ENCODE measurements at places on chromosomes 7 and 10.

- DNase-seq = no peak
Measured at GRCh38 chr7:138086563-138087270, 10.5 kb downstream of the AKR1D1 start.

- no peak for DNase-seq
Measured at GRCh38 chr7:1758859-1759521, 88.9 kb downstream of the ELFN1 start.

- no peak for DNase-seq
Measured at GRCh38 chr7:41336455-41336952, 366.4 kb downstream of the INHBA start.

GRCh38 chr7:47516386-47516785, 65.5 kb downstream of the TNS3 start:
- no peak for DNase-seq

- DNase-seq = peak; percentile 72
Measured at GRCh38 chr10:126384269-126384873, 3.9 kb downstream of the ADAM12 start.

- no peak for DNase-seq
Measured at GRCh38 chr7:18102576-18102975, 74.9 kb upstream of the PRPS1L1 start.

- no peak for DNase-seq
Measured at GRCh38 chr10:113455947-113456346, 96.9 kb upstream of the HABP2 start.

GRCh38 chr10:34590793-34591192, 224.3 kb downstream of the PARD3 start:
- no peak for DNase-seq

DNA sequence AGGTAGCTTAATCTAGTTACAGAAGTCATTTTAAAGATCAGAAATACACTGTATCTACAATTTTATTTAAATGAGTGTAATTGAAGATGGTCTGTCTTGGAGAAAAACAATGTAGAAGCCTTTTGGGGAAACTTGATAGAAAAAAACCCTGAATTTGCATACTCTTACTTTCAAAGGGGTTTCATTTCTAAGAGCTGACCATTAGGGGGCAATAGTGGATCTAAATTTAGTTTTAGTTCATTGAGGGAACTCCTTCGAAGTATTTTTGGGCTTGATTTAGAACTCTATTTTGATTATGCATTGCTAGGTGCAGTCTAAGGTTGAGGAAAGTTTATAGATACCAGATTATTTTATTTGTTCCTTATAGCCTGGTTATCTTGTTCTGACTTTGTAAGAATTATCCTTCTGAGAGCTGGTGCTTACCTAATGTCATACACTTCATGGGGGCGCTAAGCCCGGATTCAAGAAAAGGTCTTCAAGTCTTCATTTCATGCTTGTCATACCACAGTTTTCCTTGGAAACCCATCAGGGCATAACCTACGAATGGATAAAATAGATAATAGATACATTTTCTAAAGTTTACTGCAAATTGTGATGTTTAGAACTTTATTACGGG, 69.1 kb upstream of the MXI1 start:
- peak; percentile 58 for DNase-seq

DNA sequence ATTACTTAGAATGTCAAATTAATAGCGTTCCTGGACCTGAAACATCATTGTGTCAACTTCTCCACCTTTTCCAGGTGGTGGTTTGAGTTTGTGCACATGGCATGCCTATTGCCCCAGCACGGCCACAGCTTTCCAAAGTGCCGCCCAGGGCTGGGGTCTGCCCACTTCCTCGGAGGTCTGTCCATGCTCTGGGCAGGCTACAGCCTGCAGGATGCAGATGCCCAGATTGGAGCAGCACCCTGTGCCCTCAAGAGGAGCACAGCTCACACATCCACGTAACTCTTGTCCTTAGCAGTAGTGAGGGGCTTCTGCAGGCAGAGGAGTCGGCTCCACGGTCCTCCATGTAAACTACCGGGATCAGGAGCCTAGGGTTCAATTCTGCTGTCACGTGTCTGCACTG, 238.6 kb downstream of the EBF3 start:
- no peak for DNase-seq

- no peak for DNase-seq
Measured at GRCh38 chr10:130661419-130661818, 525.2 kb downstream of the GLRX3 start.

DNA sequence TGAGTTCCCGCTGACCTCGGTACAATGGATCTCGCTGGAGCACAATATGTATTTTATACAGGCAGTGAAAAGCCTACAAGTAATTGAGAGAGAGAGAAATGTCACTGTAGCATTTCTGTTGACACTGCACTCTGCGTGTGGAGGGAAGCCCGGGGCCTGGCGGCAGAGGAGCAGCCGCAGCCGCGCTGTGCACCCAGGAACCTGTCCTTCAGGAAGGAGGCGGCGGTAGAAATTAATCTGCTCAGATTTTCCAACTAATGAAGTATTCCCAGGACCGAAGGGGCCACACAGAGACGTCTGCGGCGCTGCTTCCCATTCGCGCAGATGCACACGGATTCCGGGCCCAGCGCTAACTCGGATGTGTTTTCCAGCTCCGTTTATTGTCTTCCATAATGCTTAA, 170.1 kb downstream of the EBF3 start:
- no peak for DNase-seq

GRCh38 chr10:83178526-83178925, 960.8 kb upstream of the GHITM start:
- DNase-seq = no peak

GRCh38 chr7:50528266-50529092, 36.7 kb downstream of the DDC start:
- DNase-seq = no peak

GRCh38 chr10:110207011-110207804, at the start of gene MXI1:
MXI1 (plus strand) TSS chr10:110207605; CDS start chr10:110207809, 204 bp downstream.
- DNase-seq = peak; percentile 84

- DNase-seq = no peak
Measured at GRCh38 chr7:132562690-132563089, 13.6 kb downstream of the PLXNA4 start.

GRCh38 chr7:36045326-36045725, 107.7 kb upstream of the EEPD1 start:
- DNase-seq = no peak

DNA sequence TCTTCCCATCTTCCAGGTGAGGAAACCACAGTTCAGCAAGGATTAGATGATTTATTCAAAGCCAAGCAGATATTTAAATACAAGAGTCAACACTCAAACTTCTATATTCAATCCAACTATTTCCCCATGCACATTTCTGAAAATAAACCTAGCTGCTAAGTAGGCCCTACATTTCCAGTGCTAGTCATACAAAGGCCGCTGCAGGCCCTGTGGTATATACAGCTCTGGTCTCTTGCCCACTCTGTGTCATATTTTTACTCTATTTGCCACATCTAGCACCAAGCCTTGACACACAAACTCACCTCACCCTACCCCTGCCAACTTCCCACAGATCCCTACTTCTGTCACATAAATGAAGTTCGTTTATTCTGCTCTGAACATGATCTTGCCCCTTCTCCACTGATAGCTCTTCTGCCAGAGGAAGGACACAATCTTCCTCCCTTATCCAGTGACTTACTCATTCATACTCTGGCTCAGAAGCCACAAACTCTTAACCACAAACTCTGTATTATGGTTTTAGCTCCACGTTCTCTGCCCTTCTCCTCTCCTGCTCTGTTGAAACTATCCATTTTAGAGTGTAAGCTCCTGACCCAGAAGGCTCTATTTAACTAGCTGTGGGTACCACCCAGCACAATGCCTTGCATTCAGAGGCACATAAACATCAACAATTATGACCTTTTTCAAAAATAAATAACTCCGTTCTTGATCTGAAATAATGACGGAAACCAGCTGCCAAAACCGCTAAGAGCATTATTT, 180.7 kb downstream of the CPEB3 start:
- no peak for DNase-seq

DNA sequence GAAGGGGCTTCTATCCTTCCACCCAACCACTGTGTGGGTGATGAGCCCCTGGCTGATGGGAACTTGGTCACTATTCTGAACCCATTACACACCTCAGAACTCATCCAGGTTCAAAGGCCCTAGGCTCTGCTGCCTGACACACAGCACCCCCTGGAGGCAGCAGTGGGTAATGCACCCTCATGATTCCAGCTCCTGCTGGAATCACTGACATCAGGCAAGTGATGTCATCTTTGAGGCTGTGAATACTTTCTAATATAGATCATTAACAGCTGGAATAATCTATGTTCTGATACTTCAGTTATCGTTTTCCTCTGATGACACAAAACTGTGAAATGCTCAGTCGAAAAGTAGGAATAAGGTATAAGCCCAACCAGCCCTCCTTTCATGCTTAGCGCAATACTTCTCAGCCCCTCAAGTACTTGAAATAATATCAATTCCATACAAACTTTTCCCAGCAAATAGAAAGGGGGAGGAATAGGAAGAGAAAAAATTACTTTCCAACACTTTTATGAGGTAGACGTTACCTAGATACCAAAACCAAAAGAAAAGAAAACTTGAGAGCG, 7.5 kb upstream of the RBP3 start:
- DNase-seq = peak; percentile 14

GRCh38 chr7:157517782-157518513, 181.1 kb downstream of the DNAJB6 start:
- no peak for DNase-seq
